ENCODE measurements at places on chromosomes 3 and 15.
A peak's percentile ranks its signal among the peaks of the same experiment; 100 is the strongest.

DNA sequence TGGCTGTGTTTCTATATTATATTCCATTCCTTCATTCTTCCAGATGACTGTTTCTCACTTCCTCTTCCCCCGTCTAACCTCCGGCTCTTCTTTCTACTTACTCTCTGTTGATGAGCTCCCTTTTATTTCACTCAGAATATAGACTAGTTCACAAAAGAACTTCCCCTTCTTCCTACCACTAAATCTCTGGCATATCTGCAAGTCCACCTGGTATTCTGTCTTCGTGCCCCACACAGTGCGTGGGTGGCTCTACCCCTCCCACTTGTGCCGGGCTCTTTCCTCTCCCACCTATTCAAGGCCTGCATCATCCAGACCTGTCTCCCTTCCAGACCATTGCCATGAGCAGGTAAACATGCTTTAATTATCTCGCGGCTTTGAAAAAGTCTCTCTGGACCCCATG lies 73.0 kb downstream of the SCN10A start:
- H3K27me3 ChIP-seq, result no peaks in the 10 kb centered on the region
- H3K4me3 ChIP-seq, result no peak overlapping the region
- no peak for DNase-seq
- H3K4me1 ChIP-seq, result no peaks in the 10 kb centered on the region
- no peaks in the 10 kb centered on the region for H3K36me3 ChIP-seq

- no peaks in the 10 kb centered on the region for H3K36me3 ChIP-seq
- H3K27ac ChIP-seq, result no peak overlapping the region
- DNase-seq, result no peak
- H3K4me1 ChIP-seq, result peaks cover 9% of the 10 kb centered on the region
- H3K4me3 ChIP-seq, result no peak overlapping the region
- H3K27me3 ChIP-seq, result no peaks in the 10 kb centered on the region
These were observed 50.0 kb downstream of the AMOTL2 start for GRCh38 chr3:134323966-134324962.

- no peak overlapping the region for H3K4me3 ChIP-seq
- H3K27me3 ChIP-seq, result no peaks in the 10 kb centered on the region
- no peaks in the 10 kb centered on the region for H3K36me3 ChIP-seq
- H3K4me1 ChIP-seq, result no peaks in the 10 kb centered on the region
- H3K27ac ChIP-seq, result no peak overlapping the region
These were observed 11.0 kb downstream of the TMEM45A start for GRCh38 chr3:100503448-100503847.

DNA sequence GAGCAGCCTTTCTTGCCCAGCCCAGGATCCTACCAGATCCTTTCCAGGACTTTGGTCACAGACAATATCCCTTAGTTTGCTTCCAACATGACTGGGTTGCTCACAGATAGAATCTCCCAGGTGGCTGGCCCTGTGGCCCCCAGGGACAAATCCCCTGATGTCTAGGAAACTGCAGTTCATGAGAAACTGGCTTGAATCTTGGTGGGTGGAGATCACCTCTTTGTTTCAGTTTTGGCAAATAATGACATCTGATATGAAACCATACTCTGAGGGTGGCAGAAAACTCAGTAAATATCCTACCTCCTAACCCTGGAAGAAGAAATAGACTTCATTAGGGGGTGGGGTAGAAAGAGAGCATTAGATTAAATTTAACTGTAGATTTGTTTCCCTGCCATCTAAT lies 44.1 kb upstream of the PFN2 start:
- no peak overlapping the region for H3K27ac ChIP-seq
- H3K4me1 ChIP-seq, result no peaks in the 10 kb centered on the region
- H3K36me3 ChIP-seq, result no peaks in the 10 kb centered on the region

DNA sequence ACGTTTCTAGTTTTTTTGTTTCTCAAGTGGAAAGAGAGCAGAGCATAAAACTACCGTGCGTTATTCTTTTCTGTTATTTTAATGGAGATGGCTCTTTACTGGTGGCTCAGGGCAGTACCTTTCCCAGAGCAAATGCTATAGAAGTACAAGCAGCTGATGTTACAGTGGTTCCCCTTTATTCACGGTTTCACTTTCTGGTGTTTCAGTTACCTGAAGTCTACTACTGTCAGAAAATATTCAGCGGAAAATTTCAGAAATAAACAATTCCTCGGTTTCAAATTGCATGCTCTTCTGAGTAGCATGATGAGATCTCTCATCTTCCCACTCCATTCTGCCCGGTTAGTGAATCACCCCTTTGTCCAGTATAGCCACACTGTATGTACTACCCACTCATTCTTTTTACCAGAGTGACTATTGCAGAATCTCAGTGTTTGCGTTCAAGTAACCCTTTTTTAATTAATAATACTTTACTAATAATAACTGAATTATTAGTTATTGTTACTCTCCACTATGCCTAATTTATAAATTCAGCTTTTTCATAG lies 597.5 kb upstream of the ROBO2 start:
- DNase-seq, result no peak
- H3K4me1 ChIP-seq, result no peaks in the 10 kb centered on the region
- no peak overlapping the region for H3K4me3 ChIP-seq
- H3K27me3 ChIP-seq, result no peaks in the 10 kb centered on the region

GRCh38 chr15:74800559-74801094 lies 12.0 kb upstream of the LMAN1L start:
- DNase-seq, result no peak
- no peaks in the 10 kb centered on the region for H3K27me3 ChIP-seq
- H3K4me1 ChIP-seq, result peaks cover 34% of the 10 kb centered on the region
- peak overlapping the region; percentile 49 for H3K27ac ChIP-seq
- H3K36me3 ChIP-seq, result no peaks in the 10 kb centered on the region

DNA sequence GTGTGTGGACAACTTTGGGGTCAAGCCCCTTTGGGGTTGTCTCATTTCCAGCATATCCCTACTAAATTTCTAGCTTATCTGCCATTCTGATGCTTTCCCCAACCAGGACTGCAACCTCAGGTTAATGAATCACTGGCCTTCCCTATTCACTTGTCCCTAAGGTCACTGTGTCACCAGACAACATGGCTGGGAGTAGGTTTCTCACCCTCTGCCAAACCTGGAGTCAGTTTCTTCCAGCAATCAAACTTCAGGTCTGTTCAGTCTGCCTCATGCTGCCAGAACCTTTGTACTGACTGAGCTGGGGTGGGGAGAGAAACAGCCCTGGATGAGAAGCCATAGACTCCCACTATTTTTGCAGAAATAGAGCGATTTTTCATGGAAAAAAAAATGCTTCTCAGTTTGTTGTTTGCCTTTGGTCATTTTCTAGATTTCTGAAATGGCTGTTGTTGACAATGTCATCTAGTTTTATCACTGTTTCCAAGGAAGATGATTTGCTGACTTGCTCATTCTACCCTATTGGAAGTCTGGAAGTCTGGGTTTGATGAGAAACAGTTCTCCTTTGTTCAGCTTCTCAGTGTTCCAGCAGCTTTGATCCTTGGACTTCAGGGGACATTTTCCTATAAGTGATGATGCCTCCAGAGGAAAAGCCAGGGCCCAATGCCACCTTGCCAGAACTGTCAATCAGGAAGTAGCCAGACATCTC lies 74.8 kb upstream of the IL12A start:
- DNase-seq, result no peak
- no peaks in the 10 kb centered on the region for H3K4me1 ChIP-seq
- H3K27me3 ChIP-seq, result no peaks in the 10 kb centered on the region
- no peak overlapping the region for H3K27ac ChIP-seq
- H3K36me3 ChIP-seq, result no peaks in the 10 kb centered on the region
- no peak overlapping the region for H3K4me3 ChIP-seq

GRCh38 chr15:69114331-69114928 lies 46.0 kb upstream of the GLCE start:
- H3K4me1 ChIP-seq, result no peaks in the 10 kb centered on the region
- no peak for DNase-seq
- H3K36me3 ChIP-seq, result no peaks in the 10 kb centered on the region
- no peak overlapping the region for H3K4me3 ChIP-seq

DNA sequence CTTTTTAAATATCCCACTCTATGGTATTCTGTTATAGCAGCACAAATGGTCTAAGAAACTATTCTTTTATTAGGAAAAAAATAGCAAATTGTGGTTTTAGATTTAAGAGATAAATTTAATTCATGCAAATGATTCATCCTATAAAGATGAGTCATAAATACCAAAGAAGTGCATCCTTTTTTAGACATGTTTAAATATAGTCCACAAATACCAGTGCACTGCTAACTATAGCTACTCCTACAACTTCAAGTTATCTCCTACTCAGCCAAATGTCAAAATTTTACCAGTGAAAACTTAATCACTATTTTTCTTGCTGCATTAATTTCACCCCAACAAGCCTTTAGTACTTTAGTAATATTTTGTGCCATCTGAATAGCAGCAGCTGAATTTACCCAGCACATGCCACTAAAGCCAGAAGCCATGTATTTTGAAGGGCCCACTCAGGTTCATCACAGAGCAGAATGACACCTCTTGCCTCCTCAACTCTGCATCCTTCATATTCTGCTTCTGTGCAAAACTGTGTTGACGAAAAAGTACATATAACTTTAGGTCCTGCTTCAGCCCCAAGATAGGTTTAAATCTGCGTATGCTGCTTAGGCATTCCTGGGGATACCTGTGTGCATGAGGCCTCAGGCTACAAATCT lies 24.9 kb downstream of the CX3CR1 start:
- no peak for DNase-seq
- no peaks in the 10 kb centered on the region for H3K27me3 ChIP-seq
- H3K4me3 ChIP-seq, result no peak overlapping the region
- H3K27ac ChIP-seq, result no peak overlapping the region

DNA sequence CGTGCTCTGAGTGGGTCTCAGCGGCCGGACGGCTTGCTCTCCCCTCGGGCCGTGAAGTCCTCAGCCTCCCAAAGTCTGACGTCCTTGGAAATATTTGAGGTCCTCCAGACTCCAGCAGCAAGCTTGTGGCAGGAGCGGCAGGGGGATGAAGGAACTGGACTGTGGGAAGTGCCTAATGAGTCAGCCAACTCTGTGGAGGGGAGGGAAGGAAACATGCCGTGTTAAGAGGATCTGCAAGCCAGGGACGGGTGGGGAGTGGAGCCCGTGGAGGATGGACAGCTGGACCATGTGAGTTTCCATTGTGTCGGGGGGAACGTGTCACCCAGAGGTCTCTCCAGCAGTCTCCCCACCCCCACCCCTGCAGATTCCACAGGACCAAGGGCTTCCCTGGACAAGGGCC lies 39.4 kb upstream of the IDH2 start:
- H3K4me3 ChIP-seq, result no peak overlapping the region
- H3K27me3 ChIP-seq, result no peaks in the 10 kb centered on the region
- no peaks in the 10 kb centered on the region for H3K36me3 ChIP-seq
- DNase-seq, result no peak
- no peaks in the 10 kb centered on the region for H3K4me1 ChIP-seq
- no peak overlapping the region for H3K27ac ChIP-seq

DNA sequence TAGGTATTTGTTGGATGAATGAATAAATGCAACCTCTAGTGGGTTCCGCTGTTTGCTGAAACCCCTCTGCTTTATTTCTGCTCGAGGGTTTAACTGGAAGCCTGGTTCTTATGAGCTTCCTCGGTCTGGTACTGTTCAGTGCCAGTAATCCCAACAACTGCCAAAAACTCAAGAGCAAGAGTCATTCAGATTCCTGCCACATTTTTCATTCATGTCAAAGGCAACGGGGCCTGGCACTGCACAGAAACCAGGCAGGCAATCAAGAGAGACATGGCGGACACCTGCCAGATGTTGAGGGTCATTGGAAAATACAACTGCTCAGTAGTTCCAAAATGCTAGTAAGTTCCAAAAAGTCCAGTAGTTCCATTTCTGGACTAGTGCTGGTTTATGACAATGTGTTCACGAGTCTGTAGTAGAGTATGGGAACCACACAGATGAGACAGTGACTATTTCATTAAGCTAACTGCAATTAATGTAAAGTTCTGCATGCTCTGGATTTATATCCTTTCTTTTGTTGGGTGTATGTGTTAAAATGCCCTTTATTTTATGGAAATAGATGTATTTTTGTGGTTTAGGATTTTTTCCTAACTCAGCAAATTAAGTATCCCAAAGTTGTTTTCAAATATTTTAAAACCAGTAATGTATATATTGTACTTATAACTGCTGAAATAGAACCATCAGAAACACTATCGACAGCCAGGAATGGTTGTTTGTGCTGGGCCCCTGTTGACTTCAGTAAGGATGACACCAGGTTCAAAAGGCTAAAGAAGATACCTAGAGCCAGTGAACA lies 22.7 kb upstream of the TMEM41A start:
- no peaks in the 10 kb centered on the region for H3K36me3 ChIP-seq
- H3K27ac ChIP-seq, result no peak overlapping the region
- no peaks in the 10 kb centered on the region for H3K27me3 ChIP-seq
- H3K4me1 ChIP-seq, result no peaks in the 10 kb centered on the region

DNA sequence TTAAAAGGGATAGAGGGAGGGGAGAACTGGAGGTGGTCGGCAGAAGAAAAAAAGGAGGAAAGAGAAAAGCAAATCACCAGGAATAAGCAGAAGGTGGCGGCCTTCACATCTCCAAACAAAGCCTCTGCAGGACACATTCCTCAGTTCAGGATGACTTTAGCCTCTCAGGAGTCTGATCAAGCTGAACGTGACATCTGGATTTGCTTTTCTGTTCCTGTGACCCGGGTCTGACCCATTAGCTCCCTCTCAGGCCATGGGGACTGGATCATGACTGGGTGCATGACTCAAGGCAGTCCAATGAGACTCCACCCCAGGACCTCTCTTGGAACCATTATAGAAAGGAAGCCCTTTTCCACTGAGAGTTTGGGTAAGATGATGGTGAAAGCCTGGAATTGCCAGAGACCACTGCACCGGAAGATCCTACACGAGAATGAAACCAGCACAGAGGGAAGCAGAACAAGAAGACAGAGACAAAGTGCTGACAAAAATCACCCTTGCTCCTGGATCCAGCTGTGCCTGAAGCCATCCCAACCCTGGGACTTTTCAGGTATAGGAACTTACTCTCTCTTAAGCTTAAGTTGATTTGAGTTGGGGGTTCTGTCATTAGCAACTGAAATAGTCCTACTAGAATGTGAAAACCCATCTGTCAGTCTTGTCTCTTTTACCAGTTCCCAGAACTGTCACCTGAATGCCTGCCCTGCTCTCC lies 45.4 kb upstream of the RAD18 start:
- no peak for DNase-seq
- H3K27ac ChIP-seq, result no peak overlapping the region
- no peaks in the 10 kb centered on the region for H3K4me1 ChIP-seq
- no peaks in the 10 kb centered on the region for H3K36me3 ChIP-seq
- H3K27me3 ChIP-seq, result no peaks in the 10 kb centered on the region
